ENCODE measurements at places on chromosomes 4 and X.

- no peak for DNase-seq
Observed at GRCh38 chr4:140141210-140141835, 12.7 kb downstream of the MAML3 start.

- no peak for DNase-seq
Observed at GRCh38 chr4:19130866-19131265, 1109.3 kb upstream of the LCORL start.

GRCh38 chr4:86357608-86358007 is 2.2 kb downstream of the MAPK10 start:
- no peak for DNase-seq

DNA sequence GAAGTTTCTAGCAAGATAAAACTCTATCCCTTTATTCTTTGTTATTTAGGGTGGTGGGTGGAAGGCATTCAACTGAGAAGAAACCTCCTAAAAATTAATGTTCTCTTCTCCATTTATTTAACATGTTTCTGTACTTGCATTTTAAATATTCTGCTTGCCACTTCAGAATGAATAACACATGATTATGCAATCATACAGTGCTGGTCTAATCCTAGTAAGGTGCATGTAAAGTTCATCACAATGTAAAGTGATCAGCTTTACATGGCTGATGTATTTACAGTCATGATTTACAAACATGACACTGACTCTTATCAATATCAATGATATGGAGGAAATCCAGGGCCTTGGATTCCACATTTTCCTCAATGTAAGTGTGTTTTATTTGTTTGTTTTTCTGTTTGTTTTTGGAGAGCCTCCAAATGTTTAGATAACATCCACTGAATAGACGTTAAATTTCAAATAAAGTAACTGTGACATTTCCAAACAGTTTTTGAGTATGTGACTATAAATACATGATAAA is 342.1 kb upstream of the CTSO start:
- DNase-seq: no peak

- DNase-seq: no peak
Observed at GRCh38 chr4:23857367-23857959, 32.4 kb downstream of the PPARGC1A start.

DNA sequence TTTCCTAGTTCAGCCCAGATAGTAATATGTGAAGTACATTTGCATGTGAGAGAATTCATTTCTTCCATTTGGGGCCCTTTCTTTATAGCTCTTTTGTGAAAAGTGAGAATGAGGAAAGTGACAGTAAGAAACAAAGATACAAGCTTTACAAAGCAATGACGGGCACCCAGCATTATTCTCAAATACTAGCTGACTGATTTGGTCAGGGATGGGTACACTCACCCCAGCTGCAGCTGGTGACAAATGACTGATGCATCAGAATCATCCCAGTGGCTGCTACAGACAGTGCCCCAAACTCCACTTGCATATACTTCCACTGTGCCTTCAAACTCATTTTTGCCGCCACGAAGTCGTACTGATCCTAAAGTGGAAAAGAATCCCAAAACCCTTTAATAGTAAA is 14.8 kb downstream of the PRSS12 start:
- no peak for DNase-seq

- DNase-seq: no peak
Observed at GRCh38 chr4:101853691-101854090, 63.2 kb downstream of the BANK1 start.

DNA sequence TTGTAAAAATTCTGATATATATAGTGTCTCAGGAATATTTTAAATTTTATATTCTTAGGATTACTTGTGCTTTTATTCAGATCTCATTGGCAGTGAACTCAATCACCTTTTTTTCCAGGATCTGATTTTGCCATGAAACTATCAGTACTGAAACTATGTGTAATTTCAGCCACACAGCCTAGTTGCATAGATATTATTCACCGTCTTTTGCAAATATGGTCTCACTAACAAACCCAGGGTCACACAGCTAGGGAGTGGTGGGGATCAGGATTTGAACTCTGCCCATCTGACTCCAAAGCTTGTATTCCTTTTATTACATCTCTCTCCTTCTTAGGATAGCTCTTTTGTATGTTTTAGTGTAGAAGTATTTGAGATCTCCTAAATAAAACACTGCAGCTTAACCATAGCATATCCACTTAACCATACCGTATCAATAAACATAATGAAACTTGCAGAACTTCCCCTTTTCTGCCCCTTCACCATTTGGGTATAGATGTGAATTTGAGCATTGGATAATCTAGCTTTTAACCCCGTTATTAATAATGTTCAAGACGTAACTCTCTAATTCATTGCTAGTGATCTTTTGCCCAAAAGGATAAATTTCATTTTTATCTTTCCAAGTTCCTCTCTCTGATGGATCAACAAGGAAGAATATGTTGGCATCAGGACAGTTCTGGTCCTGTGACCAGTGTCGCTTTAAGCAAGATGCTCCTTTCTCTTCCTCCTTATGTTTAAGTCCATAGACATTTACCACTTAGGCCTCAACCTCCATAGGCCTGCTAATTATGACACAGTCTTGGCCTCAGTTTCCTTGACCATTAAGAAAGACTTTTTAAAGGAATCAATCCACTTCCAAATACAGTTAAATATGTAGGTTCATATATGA is 74.6 kb downstream of the RAPGEF2 start:
- DNase-seq: no peak

GRCh38 chrX:70444326-70444945 is at the start of gene DLG3:
Gene DLG3, plus strand, starts transcription at chrX:70444835. Its CDS starts 367 bp downstream, at chrX:70445202.
- no peak for DNase-seq

GRCh38 chr4:176274441-176274840 is 5.4 kb upstream of the ASB5 start:
- no peak for DNase-seq

DNA sequence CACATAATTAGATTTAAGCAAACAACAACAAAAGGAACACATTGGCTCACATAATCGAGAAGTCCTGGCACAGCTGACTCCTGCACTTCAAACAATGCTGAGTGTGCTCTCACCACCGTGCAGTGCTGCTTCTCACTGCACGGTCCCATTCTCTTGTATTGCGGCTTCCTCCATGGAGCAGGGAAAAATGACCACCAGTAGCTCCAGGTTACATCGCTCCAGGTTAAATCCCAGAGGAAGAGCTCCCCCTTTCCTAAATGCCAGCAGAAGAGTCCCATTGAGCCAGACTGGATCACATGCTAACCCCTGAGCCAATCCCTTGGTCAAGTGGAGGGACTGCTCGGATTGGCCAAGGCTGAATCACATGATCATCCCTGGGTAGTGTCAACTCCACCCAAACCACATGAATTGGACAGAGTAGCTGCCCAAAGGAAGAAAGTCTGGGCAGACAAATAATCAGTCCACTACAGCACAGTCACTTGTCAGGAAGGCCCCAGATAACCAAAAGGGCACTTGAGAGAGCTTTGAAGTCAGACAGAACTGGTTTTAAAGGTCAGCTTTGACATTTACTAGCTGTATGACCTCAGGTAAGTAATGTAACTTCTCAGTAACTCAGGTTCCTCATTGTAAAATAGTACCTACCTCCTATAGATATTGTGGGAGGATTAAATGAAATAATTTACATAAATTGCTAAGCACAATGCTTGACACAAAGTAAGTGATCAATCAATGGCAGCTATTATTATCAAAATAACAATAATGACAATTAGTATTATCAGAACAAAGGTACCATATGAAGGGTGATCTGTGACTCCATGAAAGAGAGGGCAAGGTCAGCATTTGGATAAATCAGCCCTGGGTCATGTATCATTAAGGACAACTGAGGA is 14.3 kb downstream of the TEC start:
- no peak for DNase-seq

DNA sequence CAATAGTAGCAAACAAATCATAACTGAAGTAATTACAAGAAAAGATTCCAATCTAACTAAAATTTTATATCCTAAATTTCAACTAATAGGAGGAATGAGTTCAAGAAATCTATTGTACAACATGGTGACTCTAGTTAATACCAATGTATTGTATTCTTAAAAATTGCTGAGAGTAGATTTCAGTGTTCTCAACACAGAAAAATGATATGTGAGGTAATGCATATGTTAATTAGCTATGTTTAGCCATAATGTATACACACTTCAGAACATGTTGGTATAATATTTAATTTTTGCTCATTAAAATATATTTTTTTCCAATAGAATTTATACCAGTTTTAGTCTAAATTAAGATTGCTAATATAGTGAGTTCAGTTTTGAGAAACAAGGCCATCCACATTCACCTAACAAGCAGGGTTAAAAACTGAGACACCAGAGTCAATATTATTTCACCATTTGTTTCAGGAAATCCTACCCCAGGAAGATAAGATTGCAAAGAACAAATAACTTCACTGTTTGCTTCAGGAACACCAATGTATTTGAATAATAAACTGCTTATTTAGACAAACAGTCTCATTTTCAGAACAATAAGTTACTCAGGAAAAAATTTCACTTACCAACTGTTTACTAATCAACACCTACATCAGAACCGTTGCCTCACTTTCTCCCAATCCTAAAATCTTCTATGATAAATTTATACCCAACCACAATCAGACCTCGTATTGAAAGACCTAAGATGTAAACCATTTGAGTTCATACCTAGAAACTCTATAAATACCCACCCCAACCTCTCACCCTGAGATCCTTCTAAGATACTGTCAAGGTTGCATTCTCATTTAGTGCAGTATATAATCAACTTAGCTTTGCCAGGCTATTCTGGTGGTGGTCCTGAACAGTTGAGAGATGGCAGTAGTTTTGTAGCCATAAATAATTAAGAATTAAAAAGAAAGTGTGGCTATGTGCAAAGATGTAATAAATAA is 132.8 kb downstream of the MAB21L2 start:
- no peak for DNase-seq

GRCh38 chr4:38008571-38009021 is 48.4 kb downstream of the PTTG2 start:
- no peak for DNase-seq

DNA sequence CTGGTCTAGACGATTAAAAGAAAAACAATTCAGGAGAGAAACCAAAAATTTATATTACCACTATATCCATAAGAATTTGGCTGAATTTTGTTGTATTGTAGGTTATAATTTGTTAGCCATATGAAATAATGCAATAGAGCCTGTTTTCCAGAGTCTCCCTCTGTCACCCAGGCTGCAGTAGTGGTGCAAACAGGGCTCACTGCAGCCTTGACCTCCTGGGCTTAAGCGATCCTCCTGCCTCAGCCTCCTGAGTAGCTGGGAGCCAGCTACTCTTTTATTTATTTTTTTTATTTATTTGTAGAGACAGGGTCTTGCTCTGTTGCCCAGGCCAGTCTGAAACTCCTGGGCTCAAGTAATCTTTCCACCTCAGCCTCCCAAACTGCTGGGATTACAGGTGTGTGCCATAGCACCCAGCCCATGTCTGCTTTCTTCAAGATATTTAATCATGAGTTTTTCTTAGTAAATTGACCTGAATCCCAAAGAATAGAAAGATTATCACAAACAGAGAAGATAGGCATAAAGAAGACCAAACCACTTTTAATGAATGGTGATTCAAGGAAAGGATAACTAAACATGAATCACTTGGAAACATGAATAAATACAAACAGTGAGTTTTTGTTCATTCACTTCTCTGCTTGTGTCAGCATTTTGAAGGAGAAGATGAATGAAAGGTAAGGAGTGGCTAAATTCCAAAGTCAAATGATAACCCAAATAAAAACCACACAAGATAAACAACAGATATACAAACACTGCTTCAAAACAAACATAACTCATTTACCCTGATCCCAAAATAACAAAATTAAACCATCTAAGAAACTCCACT is 82.1 kb downstream of the PPP3CA start:
- DNase-seq: no peak

GRCh38 chrX:75989806-75990590 is 182.9 kb upstream of the PBDC1 start:
- no peak for DNase-seq

- no peak for DNase-seq
Observed at GRCh38 chr4:86938771-86939520, 4.1 kb downstream of the AFF1 start.

DNA sequence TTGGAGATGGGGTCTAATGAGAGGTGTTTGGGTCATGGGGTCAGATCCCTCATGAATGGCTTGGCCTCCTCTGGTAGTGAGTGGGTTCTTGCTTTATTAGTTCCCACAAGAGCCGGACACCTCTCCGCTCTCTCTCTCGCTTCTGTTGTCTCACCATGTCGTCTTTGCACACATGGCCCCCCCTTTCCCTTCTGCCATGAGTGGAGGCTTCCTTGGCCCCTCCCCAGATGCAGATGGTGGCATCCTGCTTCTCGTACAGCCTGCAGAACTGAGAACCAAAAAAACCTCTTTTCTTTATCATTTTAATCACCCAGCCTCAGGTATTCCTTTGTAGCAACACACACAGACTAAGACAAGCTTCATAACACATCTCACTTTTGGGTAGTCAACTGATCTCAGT is 49.6 kb upstream of the SPRY1 start:
- no peak for DNase-seq

DNA sequence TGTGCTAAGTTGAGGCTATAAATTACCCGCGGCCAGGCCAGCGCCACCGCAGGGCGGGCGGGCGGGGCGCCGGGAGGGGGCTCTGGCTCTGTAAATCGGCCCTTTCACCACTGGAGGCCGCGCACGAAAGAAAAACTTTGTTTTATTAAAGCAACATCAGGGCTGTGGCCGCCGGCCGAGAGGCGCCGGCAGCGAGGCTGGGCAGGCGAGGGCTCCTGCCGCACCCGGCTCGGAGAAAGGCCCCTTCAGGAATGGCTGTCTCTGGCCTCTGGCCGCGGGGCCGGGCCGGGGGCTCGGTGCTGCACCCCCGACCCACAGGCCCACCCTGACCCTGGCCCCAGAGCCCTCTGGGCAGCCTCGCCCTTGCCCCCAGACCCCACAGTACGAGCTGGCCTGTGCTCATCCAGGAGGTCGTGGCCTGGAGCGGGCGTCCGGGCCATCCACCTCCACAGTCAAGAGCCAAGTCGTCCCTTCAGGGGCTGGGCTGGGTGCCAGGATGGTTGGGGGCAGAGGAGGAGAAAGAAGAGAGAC is 29.5 kb upstream of the FGFR3 start:
- no peak for DNase-seq

DNA sequence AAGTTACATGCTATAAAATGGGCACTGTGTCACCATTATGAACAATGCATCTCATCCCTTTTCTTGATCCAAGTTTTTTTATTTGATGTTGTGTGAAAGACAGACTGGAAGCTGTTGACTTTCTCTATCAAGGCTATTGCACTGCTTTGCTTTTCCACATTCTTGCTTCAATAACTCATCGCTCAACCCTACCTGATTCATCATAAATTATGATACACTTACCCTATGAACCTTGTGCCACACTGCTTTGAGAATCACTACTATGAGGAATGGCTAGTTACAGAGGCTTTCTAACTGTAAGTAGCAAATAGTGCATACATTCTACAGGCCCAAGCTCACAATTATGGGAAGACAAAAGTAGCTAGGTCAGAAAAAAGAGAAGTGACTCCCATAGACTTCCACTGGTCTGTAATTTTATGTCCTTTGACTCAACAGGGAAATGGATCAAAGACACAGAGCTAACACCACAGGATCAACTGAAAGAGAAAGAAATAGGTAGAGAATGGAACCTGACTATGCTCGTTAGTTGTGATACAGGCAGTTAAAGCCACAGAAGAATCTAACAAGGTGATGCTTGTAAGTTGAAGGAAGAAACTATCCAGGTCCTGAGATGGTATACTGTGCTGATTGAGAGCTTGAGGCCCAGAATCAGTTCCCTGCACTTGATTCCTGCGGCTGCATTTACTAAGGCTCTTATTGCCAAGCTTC is 163.5 kb downstream of the PPP3CA start:
- no peak for DNase-seq
